ENCODE measurements at places on chromosomes 1 and 21.

DNA sequence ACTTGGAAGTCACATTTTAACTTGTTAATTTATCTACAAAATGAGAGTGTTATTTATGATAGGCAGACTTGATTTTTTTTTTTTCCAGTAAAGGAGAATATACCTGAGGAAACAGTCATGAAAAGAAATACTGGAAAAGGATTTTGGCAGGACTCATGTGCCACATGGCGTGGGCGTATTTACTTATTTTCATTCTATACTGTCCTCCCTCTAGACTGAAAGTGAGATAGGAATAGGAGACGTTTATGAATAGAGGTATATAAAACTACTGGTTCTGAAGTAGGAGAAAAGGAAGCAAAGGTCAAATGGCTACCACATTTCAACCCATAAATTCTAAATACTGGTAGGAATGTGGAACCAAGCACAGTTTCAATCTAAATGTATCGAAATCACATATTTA is 94.8 kb upstream of the MPC2 start:
- no peak for DNase-seq

GRCh38 chr1:8431019-8431418 is 113.1 kb downstream of the SLC45A1 start:
- no peak for DNase-seq

DNA sequence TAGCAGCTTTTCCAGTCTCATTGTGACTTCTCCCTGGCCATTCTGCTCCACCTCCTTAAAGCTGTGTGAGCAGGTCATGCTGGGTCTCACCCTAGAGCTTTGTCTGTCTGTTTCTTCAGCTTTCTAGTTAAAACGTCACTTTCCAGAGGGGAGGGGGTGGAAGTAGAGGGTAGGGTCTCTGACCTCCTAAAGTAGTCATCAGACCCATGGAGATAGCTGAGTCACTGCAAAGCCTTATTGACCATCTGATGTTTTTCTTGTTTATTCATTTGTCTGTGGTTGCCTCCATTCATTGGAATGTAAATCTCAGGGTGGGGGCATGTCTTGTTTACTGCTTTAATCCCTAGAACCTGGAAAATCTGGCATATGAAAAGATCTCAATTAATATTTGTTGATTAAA is 52.7 kb downstream of the ELF3 start:
- no peak for DNase-seq

- peak; percentile 18 for DNase-seq
Measured at GRCh38 chr1:75908717-75909152, 23.5 kb downstream of the ASB17 start.

GRCh38 chr1:78472851-78473496 is 17.8 kb upstream of the PTGFR start:
- no peak for DNase-seq

- DNase-seq: no peak
Measured at GRCh38 chr1:225757927-225758656, 19.5 kb upstream of the SRP9 start.

- no peak for DNase-seq
Measured at GRCh38 chr1:86472767-86473166, 4.0 kb downstream of the CLCA1 start.

GRCh38 chr1:157566484-157567300 is 14.4 kb upstream of the FCRL5 start:
- DNase-seq: peak; percentile 28
